ENCODE measurements at places on chromosomes 4 and X.

GRCh38 chrX:91066104-91066503 lies 368.5 kb upstream of the PABPC5 start:
- no peak for DNase-seq

DNA sequence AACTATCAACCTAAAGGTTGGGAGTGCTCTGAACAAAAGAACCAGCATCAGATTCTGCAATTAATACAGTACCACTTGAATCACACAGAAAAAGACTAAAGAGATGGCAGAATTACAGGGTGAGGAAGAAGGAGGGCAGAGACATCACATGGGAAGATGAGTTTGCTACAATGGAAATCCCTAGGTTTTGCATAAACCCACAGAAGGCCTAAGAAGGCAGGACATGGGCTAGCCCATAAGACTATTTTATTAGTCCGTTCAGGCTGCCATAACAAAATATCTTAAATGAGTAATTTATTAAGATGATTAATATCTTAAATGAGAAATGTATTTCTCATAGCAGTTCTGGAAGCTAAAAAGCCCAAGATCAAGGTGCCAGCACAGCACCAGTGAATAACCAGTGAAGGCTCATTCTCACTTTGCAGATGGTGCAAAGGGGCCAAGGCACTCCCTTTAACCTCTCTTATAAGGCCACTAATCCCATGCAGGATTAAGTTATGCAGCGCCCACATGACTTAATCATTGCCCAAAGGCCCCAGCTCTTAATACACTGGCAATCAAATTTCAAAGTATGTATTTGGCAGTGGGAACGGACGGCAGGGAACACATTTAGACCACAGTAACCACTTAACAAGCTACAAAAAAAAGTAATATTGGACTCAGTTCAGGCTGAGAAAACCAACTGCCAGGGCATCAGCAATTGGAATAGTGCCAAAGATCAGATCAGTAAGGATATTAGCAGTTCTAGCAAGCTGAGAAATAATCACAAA lies 47.6 kb upstream of the NEUROG2 start:
- DNase-seq = no peak

- no peak for DNase-seq
These were observed 108.4 kb upstream of the FAM241A start for GRCh38 chr4:112036886-112037285.

DNA sequence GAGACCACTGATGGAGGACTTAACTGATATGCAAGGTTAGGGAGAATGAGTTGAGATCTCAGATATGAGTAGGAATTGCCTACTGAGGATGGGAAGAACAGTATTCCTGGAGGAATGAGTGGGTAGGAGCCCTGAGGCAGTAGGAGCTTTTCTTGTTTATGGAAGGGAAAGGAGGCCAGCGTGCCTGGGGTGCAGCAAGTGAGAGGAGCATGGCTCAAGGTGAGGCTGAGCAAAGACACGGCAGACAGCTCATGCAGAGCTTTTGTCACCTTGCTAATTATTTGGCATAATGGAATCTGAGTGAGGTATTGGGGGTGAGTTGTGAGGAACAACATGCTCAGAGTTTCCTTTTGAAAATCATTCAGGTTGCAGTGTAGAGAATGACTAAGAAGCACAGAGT lies 65.3 kb upstream of the IBSP start:
- no peak for DNase-seq

DNA sequence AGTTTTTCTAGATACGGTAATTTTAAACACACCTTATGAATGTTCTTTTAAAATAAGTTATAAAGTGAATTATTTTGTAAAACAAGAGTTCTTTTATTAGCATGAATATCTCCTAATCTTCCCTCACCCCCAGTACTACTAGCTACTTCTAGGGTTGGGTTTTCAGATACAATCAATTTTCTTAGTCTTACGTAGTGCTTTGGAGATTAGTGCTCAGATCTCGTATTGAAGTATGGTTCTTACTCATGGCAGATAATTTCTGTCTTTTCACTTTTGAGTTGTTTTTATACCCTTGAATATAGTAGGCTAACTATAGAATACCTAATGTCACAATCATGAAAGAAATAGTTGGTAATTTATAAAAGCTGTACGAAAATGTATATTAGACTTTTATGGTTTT lies 43.2 kb downstream of the CDKL5 start:
- no peak for DNase-seq

GRCh38 chrX:21493226-21493830 lies 119.1 kb downstream of the CNKSR2 start:
- DNase-seq = no peak

DNA sequence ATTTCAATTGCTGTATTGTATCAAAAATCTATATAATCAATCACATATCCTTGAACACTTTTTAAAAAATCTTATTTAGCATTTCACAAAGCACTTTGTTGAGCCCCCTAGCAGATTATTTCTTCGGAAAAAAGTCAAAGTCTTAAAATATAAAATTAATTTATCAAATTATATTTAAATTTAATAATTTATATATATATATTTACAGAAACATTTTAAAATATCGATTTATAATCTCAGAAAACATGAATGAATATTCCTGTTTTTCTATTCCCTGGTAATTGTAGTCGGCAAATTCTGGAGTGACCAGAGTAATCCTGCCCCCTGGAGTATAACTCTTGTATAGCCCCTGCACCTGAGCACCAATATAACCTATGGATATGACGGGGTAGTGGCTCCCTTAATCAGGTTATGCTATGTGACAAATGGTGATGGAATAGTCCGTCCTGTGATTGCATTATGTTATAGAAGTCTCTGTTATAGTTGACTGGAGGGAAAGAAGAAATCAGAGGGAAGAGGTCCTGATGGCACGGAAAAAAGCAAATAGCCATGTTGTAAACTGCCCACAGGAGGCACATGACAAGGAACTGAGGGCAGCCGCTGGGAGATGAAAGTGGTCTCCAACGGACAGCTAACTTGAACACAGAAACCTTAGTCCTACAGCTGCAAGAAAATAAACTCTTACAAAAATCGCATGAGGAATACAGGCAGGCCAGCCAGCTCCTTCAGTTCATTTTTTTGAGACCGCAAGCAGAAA lies 1092.3 kb downstream of the ARAP2 start:
- no peak for DNase-seq

DNA sequence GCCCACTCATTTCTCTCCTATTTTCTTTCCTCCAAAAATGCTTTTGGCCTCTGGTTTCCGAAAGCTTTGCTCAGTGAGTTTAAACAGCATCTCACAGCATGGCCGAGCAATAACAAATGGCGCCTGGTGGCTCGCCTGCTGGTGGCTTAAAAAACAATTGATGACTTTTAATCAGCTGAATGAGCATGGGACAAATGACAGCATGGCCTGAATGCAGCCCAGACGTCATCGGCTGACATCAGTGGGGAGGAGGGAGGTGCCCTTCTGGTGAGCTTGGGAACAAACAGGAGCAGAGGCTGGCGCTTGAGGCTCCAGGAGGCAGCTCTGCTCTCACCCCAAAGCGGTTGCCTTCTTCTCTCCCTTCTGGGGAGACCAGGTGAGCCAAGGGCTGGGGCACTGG lies 286.4 kb downstream of the BCOR start:
- no peak for DNase-seq

- DNase-seq = no peak
These were observed 120.1 kb upstream of the MED14 start for GRCh38 chrX:40855411-40855810.

GRCh38 chrX:129768586-129769466 lies 10.9 kb upstream of the SASH3 start:
- no peak for DNase-seq

DNA sequence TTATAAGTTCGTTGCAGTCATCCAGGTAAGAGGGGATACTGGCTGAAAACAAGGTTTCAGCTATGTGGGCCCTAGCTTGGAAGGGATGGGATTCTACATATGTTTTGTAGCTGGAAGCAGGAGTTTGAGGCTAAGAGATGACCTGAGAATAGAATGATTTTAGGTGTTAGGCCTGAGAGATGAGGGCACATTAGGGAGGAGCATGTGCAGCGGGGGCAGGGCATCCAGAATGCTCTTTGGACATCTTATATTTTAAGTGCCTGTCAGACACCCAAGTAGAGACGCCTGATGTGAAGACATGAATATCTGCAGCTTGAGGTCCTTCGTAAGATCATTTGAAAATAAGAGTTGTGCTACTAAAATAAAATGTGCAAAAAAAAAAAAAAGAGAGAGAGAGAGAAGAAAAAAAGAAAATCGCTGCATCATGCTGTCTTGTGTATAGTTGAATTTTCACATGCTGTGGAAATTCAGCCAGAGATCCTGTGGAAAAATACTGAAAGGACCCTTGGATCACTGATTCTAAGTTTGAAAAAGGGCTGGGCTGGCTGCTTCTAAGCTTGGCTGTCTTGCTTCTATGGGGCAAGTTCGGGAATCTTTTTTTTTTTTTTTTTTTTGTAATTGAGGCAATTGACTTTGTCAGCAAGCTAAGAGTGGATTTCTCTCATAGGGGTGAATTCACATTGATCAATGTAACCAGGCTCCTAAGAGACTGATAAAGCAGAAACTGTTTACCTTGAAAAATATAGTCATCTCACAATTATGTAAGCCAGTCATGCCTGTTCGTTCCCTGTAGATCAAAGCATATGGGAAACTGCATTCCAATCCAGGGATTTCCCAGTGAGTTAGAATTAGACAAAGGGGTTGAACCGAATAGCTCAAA lies 341.0 kb upstream of the GATB start:
- no peak for DNase-seq

DNA sequence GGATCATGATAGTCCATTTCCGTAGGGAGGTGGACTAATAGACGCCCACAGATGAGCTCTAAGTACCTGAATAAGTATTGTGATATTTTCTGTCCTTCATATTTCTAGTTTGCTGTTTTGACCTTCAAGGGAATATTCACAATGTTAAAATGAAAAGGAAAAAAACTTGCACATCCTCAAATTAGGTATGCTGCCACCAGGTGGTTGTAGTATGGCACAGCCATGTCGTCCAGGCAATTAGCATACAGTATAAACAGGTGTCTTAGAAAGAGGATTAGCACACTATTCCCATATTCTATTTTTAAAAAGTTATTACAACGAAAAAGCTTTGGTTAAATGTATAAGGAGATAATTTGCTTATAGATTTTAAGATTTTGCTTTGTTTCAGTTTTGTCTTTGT lies 802.0 kb downstream of the RPA4 start:
- DNase-seq = no peak

DNA sequence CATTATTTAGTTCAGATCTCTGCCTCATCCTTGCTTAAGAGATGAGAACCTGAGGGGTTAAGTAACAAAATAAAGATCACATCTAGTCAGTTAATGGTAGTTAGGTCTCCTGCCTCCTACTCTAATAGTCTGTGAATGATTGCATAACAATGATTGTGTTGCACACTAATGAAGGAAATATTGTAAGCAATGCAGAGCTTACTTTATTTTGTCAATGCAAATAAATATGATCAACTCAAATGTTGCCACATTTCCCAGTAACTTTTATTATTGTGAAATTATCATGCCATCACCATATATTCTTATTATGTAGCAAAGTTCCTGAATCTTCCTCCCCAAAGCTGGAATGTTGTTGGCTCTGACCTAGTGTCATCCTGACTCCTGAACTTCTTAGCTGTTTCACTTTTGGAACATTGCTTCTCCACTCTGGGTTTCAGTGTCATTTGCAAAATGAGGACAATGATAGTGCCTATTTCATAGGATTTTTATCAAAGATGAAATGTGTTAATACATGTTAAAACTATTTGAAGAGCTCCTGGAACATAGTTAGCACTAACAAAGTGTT lies 17.0 kb upstream of the GABRA4 start:
- DNase-seq = no peak

DNA sequence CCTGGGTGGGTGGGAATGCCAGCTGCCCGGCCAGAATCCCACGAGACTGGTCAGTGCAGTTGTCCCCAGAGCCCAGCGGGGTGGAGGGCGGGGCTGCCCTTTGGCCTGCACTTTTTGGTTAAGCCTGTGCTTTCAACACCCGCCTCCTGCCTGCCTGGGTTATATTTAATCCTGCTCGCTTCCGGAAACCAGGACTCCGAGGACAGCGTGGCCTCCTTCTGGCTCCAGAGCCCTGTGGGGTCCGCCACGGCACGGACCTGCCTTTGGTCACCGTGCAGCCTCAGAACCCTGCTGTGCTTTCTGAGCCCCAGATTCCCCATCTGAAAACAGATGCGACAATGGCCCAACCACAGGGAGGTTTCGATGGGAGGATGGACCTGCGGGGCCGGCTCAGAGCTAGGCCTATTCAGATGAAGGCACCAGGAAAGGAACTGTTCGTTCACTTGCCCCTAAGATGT lies 29.4 kb upstream of the KIAA0232 start:
- DNase-seq = no peak

DNA sequence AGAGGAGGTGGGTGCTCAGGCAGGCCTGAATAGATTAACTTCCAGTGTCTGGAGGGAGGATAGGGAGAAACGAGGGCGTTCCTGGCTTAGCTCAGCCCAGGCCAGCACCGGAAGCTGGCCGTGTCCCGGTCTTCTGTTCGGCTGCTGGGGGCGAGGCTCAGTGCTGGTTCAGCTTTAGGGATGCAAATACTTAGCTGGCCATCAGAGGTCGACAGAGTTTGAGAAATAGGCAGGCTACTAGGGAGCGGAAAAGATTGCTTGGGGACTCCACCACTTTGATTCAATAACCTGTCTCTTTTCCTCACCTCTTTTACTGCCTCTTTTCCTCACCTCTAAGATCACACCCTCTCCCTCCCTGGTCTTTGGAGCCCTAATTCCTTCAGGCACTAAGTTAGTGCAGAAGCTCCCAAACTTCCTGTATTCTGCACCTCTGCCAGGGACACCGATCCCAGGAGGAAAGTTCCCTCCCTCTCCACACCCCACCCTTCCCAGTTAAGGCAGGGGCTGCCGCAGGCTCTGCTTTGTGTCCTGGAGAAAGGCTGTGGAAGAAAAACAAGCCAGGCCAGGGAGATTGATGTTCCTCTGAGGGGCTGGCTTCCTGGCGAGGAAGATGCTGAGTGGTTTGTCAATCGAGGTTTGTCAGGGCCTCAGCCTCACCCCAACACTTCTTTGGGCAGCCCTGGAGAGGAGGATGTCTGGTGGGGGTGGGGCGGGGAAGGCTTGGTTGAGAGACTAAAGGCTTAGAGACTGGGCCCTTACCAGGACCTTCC lies 6.0 kb upstream of the EFNB1 start:
- no peak for DNase-seq

DNA sequence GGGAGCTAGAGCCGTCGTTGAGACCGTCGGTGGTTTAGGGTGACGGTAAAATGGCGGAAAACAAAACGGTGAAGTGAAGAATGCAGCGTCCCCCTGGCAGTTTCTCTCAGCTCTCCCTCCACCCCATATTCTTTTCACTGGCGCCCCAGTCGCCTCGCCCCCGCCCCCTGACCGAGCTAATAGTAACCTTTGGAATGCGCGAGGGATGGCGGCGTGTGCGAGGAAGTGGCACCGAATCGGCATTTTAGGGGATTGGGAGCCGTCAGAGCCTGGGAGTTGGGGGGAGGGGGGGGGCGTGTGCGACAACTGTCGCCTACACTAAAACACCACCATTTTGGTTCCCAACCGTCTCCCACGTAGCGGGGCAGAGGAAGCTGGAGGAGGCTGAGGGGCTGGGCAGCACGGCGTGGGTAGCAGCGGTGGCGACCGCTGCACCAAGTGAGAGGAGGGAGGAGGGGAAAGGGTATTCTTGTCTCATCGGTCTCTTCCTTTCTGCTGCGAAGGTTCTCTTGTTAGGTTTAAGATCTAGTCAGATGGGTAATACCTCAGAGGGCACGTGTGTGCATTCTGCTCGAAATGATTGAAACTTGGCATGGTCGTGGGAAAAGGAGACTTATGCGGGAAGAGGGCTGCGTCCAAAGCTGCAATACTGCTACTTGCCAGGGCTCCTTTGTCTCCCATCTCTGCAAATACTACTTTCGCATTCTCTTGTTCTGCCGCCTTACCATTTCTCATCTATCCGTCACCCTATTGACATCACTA lies 840 bp downstream of the ZNF711 start:
- DNase-seq = no peak
